ENCODE measurements at places on chromosomes 3 and 15.

- DNase-seq, result no peak
These were observed 25.6 kb downstream of the CEP63 start for GRCh38 chr3:134511500-134511899.

- DNase-seq, result no peak
These were observed 477.1 kb upstream of the KCNMB2 start for GRCh38 chr3:178059119-178059518.

- no peak for DNase-seq
These were observed 28.0 kb upstream of the HEG1 start for GRCh38 chr3:125083776-125084175.

DNA sequence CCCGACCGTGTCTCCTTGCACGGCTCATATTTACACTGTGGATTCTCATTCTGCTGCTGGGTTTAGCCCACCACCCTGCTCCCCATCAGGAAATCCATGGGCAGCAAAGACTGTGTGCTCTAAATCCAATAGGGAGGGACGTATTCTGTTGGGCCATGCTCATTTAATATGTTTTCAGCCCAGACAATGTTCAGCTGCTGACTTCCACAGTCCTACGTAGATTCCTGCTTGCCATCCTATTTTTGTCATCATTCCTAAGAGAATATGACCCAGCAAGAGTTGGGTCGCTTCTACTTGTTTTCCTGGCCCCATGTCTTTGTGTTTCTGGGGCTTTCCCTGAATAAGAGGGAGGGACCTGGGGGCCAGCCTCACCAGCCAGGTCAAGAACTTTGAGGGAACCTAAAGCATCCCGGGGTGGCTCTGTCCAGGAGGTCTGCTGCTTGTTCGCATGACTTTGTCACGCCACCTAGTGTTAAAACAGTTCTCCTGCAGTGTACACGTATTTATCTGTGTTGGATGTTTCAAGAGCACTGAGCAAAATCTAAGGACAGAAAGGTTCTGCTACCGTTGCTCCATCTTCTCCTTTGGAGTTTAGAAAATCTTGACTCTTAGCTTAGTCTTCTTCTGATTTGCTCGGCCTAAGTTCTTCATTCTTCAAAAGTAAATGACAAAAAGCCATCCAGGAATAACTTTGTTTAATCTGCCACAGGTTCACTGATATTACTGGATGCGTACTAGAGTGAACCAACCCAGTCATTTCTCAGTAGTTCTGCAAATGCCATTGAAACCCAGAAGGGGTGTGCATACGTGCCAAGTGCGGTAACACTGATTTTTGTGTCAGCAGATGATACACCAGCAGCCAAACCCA, 79.8 kb upstream of the NR2E3 start:
- no peak for DNase-seq

Measured in stimulated activated CD8-positive, alpha-beta memory T cell treated with anti-CD3 and anti-CD28 coated beads, Interleukin-7, amount 100 ng/mL, for 1 hour (primary cell).